ENCODE measurements at places on chromosomes 6 and 20. TPM values are rescaled to one million over a fixed set of nuclear protein-coding genes. Genes with fewer than 3 reads are reported as not detected.

The PDE10A gene
- 8.8 TPM for total RNA-seq

The FRMD1 gene
- 1.7 TPM for total RNA-seq

The TP53TG5 gene
- not detected for total RNA-seq

The SIRPG gene
- total RNA-seq: 5.8 TPM

The DEFB118 gene
- total RNA-seq: not detected

The RFX6 gene
- 4.4 TPM for total RNA-seq
